Right atrium auricular region (tissue), 2 donors: ENCODE measurements at places on chromosomes 3 and 15.

GRCh38 chr3:132630612-132631011 is 29.0 kb downstream of the ACAD11 start:
- H3K4me3 ChIP-seq = no peak overlapping the region
- peaks cover 25% of the 10 kb centered on the region for H3K36me3 ChIP-seq
- H3K27ac ChIP-seq = no peak overlapping the region
- H3K4me1 ChIP-seq = no peaks in the 10 kb centered on the region
- H3K27me3 ChIP-seq = no peaks in the 10 kb centered on the region
- no peak for DNase-seq

GRCh38 chr3:179166561-179167201 is 18.5 kb downstream of the PIK3CA start:
- H3K4me3 ChIP-seq = no peak overlapping the region
- H3K27ac ChIP-seq = no peak overlapping the region
- H3K4me1 ChIP-seq = no peaks in the 10 kb centered on the region
- H3K36me3 ChIP-seq = no peaks in the 10 kb centered on the region
- no peaks in the 10 kb centered on the region for H3K27me3 ChIP-seq

DNA sequence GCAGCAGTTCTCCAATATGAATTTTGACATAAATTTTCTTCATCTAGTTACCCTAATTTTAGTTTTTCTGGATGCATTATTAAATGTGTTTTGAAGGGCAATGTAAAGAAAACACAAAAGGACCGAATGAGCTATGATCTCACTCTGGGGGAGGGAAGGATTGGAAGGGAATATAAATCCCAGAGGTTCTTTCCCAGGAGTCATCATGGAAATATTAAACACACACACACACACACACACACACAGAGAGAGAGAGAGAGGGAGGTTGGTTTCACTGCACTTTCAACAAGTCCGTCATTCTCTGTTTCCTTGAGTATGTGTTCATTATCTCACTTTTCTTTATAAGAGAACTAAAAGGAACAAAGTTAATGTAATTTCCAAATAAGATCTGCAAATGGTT is 70.7 kb upstream of the DCBLD2 start:
- H3K4me3 ChIP-seq = no peak overlapping the region
- H3K4me1 ChIP-seq = no peaks in the 10 kb centered on the region
- H3K27ac ChIP-seq = no peak overlapping the region
- no peaks in the 10 kb centered on the region for H3K27me3 ChIP-seq

- no peaks in the 10 kb centered on the region for H3K27me3 ChIP-seq
- no peak for DNase-seq
- no peak overlapping the region for H3K27ac ChIP-seq
- H3K4me3 ChIP-seq = no peak overlapping the region
Measured at GRCh38 chr3:42535981-42536784, 33.7 kb downstream of the VIPR1 start.

GRCh38 chr3:117645561-117646242 is 936.1 kb downstream of the TUSC7 start:
- H3K27ac ChIP-seq = no peak overlapping the region
- no peak for DNase-seq
- no peaks in the 10 kb centered on the region for H3K36me3 ChIP-seq
- no peaks in the 10 kb centered on the region for H3K27me3 ChIP-seq
- no peaks in the 10 kb centered on the region for H3K4me1 ChIP-seq
- no peak overlapping the region for H3K4me3 ChIP-seq

GRCh38 chr3:55461896-55462295 is 25.2 kb downstream of the WNT5A start:
- H3K36me3 ChIP-seq = no peaks in the 10 kb centered on the region
- no peak overlapping the region for H3K27ac ChIP-seq
- DNase-seq = peak; percentile 44
- H3K4me3 ChIP-seq = no peak overlapping the region
- H3K4me1 ChIP-seq = no peaks in the 10 kb centered on the region

DNA sequence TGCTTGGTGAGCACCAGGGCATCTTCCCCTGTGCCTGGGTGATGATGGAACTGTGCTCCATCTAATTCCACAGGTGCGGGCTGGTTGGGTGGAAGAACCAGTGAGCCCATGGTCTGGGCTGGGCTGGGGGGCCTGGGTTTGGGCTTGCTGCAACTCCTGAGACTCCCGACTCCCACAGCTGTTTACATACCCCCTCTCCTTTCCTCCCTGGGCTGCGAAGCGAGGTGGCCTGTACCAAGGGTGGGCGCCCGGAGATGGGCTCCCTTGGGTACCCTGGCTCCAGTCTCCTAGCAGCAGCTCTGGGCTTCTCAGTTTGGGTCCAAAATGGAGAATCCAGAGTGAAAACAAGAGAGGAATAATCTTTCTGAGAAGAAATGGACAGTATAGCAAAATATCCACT is 5.6 kb downstream of the FAM98B start:
- H3K27me3 ChIP-seq = no peaks in the 10 kb centered on the region
- H3K4me3 ChIP-seq = no peak overlapping the region
- no peaks in the 10 kb centered on the region for H3K36me3 ChIP-seq
- no peak for DNase-seq
- H3K4me1 ChIP-seq = peaks cover 10% of the 10 kb centered on the region
- H3K27ac ChIP-seq = no peak overlapping the region
